CD8-positive, alpha-beta memory T cell (primary cell): ENCODE measurements at places on chromosomes 3 and 15. TPM values are rescaled to one million over a fixed set of nuclear protein-coding genes. Genes with fewer than 3 reads are reported as not detected.

GRCh38 chr15:101045236-101045646 is 126.1 kb downstream of the LRRK1 start:
- DNase-seq = no peak

- no peak for DNase-seq
Observed at GRCh38 chr3:57029924-57030323, 30.5 kb upstream of the SPATA12 start.

DNA sequence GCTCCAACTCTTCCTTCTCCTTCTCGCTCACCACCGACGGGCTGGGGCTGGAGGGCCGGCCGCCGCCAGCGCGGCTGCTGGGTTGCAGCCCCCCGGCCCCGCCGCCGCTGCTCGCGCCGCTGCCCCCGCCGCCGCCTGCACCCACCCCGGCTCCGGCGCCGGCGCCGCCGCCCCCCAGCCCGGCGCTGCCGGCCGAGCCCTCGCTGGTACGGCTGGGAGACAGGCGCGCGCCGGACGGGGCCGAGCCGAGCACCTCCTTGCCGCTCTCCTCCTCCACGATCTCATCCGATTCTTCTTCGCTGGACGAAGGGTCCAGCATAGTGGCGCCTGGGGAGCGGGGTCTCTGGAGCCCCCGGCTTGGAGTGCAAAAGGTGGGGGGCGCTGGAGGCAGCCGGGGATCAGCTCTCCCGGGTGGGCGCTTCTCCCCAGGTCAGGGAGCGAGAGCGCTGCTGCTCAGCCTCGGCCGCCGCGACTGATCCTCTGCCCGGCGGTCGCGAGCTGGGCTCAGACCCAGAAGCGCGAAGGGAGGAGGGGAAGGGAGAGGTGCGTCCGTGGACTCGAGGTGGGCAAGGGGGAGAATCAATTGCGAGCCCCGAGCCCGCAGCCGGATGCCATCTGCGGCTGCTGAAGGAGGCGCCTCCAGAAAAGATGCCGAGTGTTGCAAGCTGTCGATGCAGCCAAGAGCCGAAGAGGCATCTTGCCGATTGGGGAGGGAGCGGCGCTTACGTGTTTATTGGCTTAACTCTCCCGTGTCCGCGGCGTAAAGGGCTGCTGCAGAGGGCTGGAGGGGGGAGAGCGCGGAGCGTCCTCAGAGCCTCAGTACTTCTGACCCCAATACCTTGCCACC is at the start of gene CADPS:
CADPS (minus strand) TSS at position 706 of the 847 bp plus-strand sequence; CDS start at position 319, 387 bp downstream.
- DNase-seq = no peak

DNA sequence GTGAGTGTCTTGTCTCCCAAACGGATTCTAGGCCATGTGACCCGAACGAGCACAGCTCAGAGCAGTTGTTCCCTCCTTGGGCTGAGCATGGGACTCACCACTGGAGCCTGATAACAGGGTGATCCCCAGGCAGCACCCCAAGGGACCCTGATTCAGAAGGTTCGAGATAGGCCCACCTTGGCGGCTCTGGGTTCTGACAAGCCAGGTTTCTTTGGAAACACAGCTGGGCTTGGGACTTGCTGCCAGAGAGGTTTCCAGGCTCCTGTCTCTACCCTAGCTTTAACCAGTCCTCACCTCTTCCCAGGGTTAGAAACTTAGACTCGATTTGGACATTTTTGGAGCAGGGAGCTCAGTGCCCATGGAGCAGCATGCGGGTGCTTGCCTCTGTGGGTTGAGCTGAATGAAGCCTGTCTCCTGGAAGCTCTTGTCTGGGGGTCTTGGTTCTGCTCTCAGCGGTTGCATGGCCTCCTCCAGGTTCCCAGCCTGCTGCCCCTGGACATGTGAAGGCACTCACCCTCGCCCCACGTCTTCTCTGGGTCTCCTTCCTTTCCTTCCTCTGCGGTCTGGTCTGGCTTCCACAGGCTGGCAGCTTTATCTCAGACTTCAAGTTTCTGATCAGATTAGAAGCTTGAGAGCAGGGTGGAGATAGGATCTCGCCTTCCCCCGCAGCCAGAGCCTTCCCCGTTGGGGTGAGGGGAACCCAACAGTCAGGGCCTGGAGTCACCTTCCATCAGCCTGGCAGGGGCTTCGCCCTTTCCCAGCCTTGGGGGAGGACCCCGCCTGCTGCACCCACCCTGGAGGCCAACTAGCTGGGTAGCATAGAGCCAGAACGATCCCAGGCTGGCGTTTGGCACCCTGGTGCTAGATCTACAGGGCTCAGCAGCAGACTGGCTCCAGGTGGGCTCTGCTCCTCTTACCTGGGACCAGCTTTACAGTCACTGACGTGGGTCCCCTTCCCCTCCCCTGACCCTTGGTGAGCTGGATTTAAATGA is 21.0 kb downstream of the PAQR5 start:
- DNase-seq = no peak

DNA sequence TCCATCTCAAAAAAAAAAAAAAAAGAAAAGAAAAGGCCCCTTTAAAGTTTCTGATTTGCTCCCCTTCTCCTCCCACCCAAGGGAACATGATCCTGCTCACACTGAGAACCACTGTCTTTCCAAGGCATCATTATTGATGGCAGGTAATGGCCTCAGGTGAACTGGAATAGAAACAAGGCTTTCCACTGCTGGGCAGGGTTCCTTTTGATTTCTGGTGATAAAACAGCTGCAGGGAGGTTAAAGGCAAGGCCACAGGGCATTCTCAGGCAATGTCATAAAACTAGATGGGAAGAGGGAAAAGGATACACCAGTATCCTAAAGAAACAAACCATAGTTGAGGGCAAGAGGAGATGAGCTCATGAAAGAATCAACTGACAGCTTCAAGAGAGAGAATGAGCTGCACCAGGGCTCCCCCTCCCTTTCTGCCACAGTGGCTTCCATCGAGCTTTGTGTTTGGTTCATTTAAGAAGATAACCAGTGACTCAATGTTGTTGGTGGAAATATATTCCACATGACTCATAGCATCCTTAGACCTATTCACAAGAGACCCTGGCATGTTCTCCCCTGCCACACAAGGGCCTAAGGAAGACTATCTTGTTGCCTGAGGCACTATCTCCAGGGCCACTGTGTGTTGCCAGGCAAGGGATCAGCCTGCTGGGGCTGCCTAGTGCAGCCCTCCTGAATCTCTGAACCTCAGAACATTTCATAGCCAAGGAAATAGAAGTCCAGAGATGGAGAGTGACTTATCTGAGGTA is 86.4 kb downstream of the WDR76 start:
- DNase-seq = no peak

- DNase-seq = no peak
Observed at GRCh38 chr3:101200461-101200860, 119.9 kb downstream of the IMPG2 start.

DNA sequence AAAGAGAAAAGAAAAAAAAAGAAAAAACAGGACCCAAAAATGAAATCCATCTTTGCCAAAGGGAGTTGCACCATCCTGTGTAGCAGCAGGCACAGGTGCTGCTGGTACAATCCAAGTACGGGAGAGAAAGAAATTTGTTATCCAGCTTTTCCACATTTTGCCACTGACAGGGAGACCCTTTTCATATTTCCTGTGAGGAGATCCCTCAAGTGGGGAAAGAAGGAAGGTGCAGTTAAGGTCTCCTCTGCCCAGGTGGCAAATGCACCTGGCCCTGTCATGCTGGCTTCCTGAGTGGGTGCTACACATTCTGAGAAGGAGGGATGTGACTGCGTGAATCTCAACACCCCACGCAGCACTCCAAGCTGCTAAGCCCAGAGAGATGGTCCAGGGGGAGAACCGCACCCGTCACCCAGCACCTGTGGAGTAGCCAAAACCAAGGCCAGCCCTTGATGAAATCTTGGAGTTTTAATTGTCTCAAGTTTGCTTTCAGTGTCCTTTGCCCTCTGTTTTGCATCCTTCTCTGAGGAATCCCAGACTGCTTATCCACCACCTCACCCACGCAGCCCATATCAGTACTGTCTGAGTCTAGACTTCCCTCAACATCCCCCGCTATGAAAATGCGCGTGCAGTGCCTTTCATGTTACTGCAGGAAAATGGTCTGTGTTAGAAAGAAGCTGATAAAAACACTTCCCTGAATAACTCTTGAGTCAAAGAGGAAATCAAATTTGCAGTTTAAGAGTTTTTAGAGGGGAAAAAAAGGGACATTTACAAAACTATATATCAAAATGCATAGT is 141.9 kb upstream of the THBS1 start:
- DNase-seq = no peak

GRCh38 chr3:47121409-47121808 is 42.5 kb downstream of the SETD2 start:
- no peak for DNase-seq

- no peak for DNase-seq
Observed at GRCh38 chr3:23395115-23395514, 192.0 kb downstream of the UBE2E2 start.

SNTN gene
- total RNA-seq = not detected

ITIH1 gene
- total RNA-seq = not detected

EPHA3 gene
- not detected for total RNA-seq

ITGA11 gene
- total RNA-seq = not detected
